ENCODE measurements at places on chromosomes 12 and 14.

- no peak for DNase-seq
Measured at GRCh38 chr12:27975222-27976136, 2.9 kb upstream of the PTHLH start.

DNA sequence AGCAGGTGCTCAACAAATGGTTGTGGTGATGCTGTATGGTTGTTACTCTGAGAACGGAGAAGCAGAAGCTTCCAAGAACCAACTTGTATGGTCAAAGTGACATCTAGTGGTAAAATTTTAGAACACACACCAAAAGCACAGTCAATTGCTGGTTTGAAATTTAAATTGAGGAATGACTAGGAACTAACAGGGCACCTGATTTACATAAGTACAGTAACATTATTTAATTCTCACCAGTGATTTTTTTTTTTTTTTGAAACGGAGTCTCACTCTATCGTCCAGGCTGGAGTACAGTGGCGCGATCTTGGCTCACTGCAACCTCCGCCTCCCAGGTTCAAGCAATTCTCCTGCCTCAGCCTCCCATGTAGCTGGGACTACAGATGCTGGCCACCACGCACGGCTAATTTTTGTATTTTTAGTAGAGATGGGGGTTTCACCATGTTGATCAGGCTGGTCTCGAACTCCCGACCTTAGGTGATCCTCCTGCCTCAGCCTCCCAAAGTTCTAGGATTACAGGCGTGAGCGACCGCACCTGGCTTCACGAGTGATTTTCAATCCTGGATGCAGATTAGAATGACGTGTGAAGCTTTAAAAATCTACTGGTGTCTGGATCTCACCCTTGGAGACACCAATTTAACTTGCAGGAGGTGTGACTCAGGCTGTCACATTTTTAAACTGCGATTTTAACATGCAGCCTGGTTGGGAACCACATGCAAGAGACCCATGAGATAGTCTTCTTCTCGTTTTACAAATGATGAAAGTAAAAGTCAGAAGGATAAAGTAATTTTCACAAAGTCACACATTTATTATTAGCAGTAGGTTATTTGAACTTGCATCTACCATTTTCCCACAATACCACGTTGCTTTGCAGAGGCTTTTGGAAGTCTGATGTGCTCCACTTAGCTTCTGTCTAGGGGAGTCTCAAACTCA is 14.1 kb upstream of the NUMB start:
- DNase-seq = no peak

GRCh38 chr12:65372574-65372973 is 94.1 kb downstream of the MSRB3 start:
- DNase-seq = no peak

DNA sequence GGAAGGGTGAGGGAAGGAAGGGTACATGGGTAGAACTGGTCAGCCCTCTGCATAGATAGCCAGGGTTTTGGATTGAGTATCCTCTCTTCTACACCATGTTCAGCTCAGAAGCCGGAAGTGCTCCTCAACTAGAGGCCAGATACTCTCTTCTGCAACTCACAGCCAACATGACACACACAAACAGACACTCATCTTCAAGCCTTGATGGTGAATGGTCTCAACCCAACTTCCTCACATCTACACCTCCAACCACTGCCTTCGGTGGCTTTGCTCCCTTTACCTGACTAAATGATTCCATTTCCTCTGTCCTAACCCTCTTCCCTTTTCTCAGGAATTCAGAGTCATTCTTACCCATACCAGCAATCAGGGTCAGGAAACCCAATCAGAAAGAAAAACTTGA is 7.6 kb upstream of the FKBP11 start:
- DNase-seq = peak; percentile 29

- DNase-seq = no peak
Measured at GRCh38 chr12:93153321-93153720, 224.2 kb upstream of the EEA1 start.

DNA sequence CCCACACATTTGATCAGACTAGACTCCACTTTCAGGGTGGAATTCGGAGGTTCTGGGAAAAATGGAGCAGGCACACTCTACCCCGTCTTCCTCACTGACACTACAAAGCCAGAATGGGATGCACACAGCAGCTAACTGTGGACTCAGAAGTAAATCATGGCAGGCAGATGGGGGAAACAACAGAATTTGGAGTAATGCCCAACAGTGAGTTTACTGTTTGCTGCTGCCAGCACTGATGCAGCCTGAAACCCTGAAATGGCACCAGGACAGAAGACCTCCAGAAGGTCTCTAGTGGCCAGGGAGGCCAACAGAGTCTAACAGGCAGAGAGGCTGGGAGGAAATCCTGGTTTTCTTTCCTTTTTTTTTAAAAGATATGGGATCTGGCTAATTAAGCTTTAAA is 24.6 kb downstream of the KCTD10 start:
- no peak for DNase-seq

DNA sequence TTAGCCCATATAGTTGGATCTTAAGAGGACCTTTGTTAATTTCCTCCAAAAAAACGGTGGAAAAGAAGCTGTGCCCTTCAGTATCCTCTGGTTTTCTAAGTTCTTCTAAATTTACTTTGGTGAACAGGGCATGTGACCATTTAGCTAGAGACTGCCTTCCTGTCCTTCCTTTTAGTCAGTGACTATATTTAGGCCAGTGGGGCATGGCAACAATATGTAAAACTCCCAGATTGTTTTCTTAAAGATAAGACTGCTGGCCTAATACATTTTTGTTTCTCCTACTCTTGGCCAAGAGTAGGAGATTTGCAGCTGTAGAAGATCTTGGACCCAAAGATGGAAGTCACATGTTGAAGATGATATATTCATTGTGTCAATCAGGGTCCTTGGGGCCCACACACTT is 325.1 kb upstream of the DCN start:
- DNase-seq = no peak

DNA sequence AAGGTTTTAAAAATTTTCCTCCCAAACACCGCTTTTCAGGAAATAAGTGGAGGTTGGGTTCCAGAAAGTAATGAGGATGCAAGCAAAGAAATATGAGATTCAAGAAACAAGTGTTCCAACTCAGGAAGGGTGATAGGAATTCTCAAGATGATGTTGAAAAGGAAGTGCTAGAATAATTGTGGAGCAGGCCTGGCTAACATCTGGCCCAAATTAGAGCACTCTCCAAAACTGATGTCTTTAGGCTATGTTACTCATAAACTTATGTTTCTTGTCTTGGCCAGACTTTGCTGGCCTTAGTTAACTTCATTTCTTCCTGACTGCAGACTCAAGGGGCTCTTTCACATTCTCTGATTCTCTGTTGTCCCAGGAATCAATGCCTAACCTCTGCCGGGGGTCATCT is 116.3 kb downstream of the TMTC3 start:
- DNase-seq = no peak

DNA sequence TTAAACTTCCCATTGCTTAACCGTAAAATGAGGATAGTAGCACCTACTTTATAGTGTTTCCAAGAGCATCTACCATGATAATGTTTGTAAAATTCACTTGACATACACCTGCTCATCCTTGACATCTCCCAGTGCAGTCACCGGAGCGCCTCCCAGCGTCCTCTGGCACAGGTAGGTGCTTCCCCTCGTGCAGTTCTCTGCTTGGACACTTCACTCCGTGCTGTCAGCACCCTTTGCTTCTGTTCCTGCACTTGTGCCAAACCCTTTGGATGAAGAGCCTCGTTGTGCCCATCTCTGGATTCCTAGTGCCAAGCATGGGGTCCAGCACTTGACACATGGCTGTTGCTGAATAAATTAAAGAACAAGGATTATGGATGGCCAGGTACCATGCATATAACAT is 28.3 kb downstream of the ETV6 start:
- no peak for DNase-seq

DNA sequence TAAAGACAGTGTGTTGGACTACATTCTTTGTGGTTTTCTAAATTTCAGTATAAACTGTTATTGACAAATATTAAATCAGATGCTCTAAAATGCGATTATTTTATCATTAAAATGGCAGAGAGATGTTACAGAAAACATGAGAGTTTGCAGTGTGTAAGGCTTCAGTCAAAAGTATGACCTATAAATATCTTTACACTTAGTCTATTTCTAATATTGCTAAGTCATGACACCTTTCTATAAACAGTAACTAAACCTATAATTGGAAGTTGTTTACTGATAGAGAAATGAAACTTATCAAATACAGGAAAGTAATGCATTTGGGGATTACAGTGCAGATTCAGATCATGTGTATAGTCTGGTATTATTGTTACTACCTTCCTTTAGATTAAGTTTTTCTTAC is 68.9 kb upstream of the YARS2 start:
- DNase-seq = no peak

DNA sequence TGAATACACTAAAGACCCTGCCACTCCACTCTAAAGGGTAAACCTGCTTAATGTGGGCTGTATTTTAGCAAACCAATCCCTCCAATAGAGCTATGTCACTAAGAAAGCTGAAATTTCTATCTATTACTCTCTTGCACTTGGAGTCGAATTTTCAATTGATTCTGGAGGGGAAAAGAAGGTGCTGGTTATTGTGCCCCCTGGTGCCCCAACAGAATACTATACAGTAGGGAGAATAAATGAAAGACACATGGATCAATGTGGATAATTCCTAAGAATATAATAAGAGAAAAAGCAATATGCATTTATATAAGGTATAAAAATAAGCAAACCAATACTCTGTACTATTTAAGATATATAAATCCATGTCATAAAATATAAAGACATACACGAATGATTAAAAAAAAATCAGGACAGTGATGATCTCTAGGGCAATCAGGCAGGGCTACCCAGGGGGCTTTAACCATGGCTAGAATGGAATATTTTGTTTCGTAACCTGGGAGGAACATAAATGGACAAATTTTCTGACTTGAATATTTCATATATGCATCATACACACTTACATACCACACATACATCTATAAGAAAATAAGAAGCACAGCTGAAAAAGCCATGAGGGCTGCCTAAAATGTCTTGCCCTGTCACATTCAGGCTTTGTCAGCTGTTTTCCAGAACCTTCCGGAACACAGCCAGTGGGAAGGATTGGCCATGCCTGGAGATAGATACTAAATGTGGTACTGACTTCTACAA is 54.4 kb downstream of the EFCAB11 start:
- DNase-seq = no peak

- peak; percentile 35 for DNase-seq
Measured at GRCh38 chr14:49946320-49947141, 53.6 kb downstream of the ARF6 start.

DNA sequence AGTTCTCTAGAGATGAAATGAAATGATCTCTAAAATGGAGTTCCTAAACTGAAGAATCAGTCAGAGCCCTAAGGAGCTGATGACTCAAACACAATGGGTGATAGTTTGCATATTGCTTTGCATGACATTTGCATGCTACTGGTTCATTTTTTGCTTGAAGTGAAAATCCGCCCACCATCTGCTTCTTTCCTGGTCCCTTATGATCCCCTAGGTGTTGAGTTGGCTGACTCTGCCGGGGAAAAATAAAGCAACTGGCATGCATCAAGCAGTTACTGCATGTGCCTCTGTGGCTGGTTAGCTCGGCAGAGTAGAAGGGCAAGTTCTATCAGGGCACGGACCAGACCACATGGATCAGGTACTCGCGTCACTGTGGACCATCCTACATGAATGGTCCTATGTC is 151.1 kb downstream of the PPM1H start:
- DNase-seq = no peak

- DNase-seq = no peak
Measured at GRCh38 chr14:71728386-71728785, 203.8 kb upstream of the RGS6 start.

DNA sequence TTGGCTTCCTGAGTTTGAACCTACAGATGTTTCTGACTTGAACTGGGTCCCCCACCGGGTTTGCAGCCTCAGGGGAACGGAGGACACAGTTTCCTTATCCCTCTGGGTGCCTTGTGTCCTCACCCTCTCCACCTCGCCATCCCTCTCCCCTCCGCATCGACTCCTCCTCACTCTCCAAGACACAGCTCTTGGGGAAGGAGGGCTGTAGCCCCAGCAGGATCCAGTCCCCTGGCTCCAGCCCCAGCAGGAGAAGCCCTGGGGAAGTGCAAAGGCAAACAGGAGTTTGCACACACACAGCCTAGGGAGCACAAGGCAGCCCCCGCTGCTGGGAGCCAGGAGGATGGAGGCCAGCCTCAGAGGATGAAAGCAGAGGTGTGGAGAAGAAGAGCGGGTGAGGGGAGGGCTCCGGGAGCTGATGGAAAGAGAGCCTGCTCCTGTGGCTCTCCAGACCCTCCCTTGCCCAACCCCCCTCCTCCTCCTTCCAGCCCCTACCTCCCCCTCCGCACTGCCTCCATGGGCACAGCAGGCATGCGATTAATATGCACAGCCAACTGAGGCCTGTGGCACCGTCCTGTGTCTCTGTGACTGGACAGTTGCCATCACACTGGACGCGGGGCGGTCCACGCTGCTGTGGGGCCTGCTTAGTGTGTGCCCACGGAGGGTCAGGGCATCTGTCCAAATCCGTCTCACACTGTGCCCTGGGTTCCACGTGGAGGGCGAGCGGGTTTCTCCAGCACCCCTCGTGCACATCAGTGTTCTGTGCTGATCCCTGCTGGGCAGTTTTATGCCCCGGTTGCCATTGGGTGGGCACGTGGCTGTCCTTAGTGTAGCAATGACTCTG is 193.7 kb upstream of the DIO3 start:
- DNase-seq = no peak

DNA sequence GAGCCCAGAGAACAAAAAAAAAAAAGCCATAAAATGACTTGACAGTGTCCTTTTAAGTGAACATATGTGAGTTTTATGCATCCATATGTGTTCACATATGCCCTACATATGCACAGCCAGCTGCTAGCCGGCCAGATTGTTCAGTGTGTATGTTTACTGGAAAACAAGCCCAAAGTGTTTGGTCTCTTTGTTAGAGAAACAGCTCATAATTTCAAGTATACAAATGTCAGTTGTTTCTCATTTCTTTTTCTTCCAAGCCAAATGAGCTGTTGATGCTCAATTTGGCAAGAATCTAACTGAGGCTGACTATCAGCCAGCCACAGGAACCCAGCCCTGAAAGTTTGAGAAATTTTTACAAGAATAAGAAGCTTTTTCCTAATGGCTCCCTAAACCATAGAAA is 60.8 kb upstream of the TSPAN8 start:
- DNase-seq = no peak

DNA sequence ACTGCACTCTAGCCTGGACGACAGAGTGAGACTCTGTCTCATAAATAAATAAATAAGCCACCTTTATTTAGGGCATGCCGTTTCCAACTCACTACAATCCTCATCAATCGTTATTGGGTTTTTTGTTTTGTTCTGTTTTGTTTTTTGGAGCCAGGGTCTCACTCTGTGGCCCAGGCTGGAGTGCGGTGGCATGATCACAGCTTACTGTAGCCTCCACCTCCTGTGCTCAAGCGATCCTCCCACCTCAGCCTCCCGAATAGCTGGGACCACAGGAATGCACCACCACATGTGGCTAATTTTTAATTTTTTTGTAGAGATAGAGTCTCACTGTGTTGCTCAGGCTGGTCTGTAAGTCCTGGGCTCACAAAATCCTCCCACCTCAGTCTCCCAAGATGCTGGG is 3.6 kb upstream of the ANAPC5 start:
- no peak for DNase-seq

- DNase-seq = no peak
Measured at GRCh38 chr12:91404441-91404840, 221.8 kb upstream of the DCN start.

GRCh38 chr12:14920475-14921126 is 17.7 kb downstream of the ERP27 start:
- DNase-seq = no peak

GRCh38 chr14:56390859-56391258 is 188.7 kb upstream of the TMEM260 start:
- DNase-seq = no peak

- DNase-seq = no peak
Measured at GRCh38 chr14:25237845-25238244, 187.9 kb upstream of the STXBP6 start.
